Activated naive CD8-positive, alpha-beta T cell treated with anti-CD3 and anti-CD28 coated beads, Interleukin-2, amount 10 ng/mL, durations not matched to agents 7 days and 5 days (primary cell): ENCODE measurements at places on chromosomes 5 and 9. TPM values are rescaled to one million over a fixed set of nuclear protein-coding genes. Genes with fewer than 3 reads are reported as not detected.

The PCA3 gene
- total RNA-seq = not detected

The C1QTNF2 gene
- not detected for total RNA-seq

The CTXN3 gene
- total RNA-seq = not detected

The PITX1 gene
- total RNA-seq = not detected

The COL27A1 gene
- total RNA-seq = 1.9 TPM

The PRDM12 gene
- 0.17 TPM for total RNA-seq

The INSYN2B gene
- total RNA-seq = not detected

The PCDHA10 gene
- not detected for total RNA-seq

The PCDHB15 gene
- total RNA-seq = not detected

The LRRTM2 gene
- 0.26 TPM for total RNA-seq

The STKLD1 gene
- 0.17 TPM for total RNA-seq

The HTR4 gene
- not detected for total RNA-seq

The CA9 gene
- 0.86 TPM for total RNA-seq

The OGN gene
- not detected for total RNA-seq

The SEMA6A gene
- total RNA-seq = not detected

The C9orf50 gene
- total RNA-seq = not detected

The TXNDC8 gene
- total RNA-seq = not detected

The VLDLR gene
- total RNA-seq = 7.4 TPM

The FABP6 gene
- total RNA-seq = not detected

The IFNA13 gene
- not detected for total RNA-seq

The RNF183 gene
- total RNA-seq = 0.14 TPM

The NKD2 gene
- total RNA-seq = 0.23 TPM

The MYOT gene
- not detected for total RNA-seq

The EGFL7 gene
- total RNA-seq = 1.1 TPM

The BHMT2 gene
- total RNA-seq = not detected

The FSD1L gene
- 4.9 TPM for total RNA-seq

The TRPM6 gene
- total RNA-seq = not detected

The MELK gene
- 48.1 TPM for total RNA-seq

The RIOK2 gene
- total RNA-seq = 28.1 TPM

The PCDHGB4 gene
- not detected for total RNA-seq

The GPX3 gene
- not detected for total RNA-seq

The GPR150 gene
- 1.2 TPM for total RNA-seq

The EHMT1 gene
- total RNA-seq = 111 TPM

The GRPEL2 gene
- total RNA-seq = 26.1 TPM

The CER1 gene
- not detected for total RNA-seq

The LNPEP gene
- 100 TPM for total RNA-seq

The PCDHGB7 gene
- not detected for total RNA-seq

The FAM114A2 gene
- total RNA-seq = 28.6 TPM

The ACSL6 gene
- 31.5 TPM for total RNA-seq

The CDKN2A gene
- total RNA-seq = 20.4 TPM

The GHR gene
- not detected for total RNA-seq

The KIAA1958 gene
- total RNA-seq = 15.0 TPM

The ZNF658 gene
- total RNA-seq = 5.5 TPM

The APBA1 gene
- 0.11 TPM for total RNA-seq

The TNFSF8 gene
- total RNA-seq = 56.4 TPM

The AQP7 gene
- total RNA-seq = not detected

The SLC36A2 gene
- not detected for total RNA-seq

The PRSS3 gene
- total RNA-seq = not detected

The HSD17B3 gene
- total RNA-seq = 0.69 TPM

The SAXO1 gene
- 0.42 TPM for total RNA-seq
